Bronchial epithelial cell (primary cell): ENCODE measurements at places on chromosomes 7 and 10.

DNA sequence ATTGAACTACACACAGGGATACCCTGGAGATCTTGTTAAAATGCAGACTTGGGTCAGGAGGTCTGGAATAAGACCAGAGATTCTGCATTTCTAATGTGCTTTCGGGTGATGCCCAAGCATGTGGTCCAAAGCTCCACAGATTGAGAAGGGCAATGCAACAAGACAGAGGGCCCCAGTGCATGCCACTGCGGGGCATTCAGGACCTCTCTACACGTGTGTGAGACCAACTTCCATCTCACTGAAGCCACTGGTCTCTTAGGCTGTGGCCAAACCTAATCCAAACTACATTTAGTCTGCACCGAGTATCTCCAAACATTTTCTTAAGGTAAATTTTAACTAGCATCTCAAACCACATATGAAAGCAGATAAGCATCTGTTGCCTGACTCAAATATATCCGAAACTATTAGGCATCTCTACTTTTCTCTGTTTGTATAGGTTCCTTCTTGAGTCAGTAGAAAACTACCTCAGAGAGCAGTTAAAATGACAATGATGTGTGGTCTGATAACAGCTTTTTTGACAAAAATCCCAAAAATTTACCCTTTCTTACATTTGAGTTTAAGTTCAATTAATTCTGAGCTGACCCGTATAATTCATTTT lies 107.5 kb downstream of the ELMO1 start:
- no peak for DNase-seq

GRCh38 chr10:1578392-1579140 lies 158.8 kb downstream of the ADARB2 start:
- no peak for DNase-seq

DNA sequence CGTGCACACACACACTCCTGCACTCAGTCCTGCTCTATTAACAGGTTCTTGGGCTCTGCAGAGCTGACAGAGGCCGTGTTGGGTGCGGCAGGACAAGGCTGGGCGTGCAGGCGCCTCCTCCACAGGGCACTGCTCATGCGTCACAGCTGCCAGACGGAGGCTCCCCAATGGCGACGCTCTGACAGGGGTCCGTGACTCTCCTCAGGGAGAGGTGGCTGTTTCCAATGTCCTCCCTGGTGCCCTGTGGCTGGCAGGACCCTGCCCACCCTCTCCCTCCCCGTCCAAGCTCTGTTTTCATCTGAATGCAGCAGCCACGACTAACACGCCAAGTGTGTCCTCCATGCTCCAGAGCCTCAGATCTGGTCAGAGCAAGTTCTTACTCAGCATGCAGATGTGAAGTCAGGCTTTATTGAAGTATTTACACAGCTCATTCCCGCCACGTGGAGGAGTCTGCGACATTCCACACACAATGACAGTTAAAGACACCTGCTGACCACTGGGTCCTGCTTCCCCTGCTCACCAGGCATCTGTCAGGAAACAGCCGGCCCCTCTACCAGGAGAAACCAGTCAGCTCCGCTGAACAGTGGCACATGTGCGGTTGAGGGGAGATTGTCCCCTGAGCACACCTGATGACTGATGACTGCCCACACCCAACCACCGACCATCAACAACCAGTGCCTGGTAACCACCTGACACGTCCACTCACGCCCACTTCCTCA lies 116.7 kb downstream of the VIPR2 start:
- peak; percentile 69 for DNase-seq

DNA sequence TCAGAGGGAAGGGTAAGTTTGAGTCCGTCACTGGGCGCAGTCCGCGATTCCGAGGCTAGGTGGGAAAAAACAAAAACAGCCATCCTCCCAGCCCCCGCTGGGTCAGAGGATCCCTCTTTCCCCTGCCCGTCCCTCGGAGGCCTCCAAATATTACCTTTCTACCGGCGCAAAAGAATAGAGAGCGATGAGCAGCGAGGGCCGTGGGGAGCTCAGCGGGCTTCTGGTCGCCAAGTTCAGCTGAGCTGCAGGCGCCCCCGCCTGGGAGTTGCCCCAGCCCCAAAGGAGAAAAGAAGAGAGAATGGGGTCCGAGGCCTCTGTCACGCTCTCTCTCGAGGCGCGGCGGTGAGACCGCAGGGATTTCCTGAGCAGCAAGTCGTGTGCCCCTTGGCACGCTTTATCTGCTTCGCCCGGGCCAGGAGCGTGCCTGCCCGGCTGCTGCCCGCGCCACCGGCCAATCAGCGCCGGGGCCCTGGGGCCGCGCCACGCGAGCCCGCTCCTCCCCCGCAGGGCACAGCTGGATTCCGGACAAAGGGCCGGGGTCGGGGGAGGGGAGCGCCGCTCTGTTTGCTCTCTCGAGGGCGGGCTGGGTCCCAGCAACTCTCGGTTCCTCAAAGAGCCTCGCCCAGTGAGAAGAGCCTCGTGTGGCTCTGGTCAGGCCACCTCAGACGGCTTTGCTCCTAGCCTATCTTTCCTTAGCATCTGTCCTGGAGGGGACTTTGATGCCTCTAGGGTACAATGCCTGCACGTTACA lies at the start of gene NEUROG3:
TSS of gene NEUROG3 (minus strand) at position 367 of the 751 bp plus-strand sequence. CDS start 379 bp downstream, outside the sequence.
- no peak for DNase-seq

GRCh38 chr10:79492256-79492655 lies 20.1 kb upstream of the EIF5AL1 start:
- no peak for DNase-seq

DNA sequence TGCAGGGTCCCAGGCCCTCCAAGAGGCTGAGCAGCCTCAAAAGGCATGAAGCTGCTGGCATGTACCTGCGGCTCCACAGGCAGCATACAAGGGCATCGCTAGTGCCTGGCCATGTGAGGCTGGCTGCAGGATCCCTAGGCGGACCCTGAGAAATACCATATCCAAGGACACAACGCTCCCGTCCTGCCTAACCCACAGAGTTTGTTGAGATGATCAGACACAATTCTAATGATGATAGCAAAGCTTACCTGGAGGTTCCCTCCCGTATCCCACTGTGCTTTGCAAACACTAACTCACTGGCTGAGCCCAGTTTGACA lies 17.3 kb downstream of the CLRN3 start:
- no peak for DNase-seq

DNA sequence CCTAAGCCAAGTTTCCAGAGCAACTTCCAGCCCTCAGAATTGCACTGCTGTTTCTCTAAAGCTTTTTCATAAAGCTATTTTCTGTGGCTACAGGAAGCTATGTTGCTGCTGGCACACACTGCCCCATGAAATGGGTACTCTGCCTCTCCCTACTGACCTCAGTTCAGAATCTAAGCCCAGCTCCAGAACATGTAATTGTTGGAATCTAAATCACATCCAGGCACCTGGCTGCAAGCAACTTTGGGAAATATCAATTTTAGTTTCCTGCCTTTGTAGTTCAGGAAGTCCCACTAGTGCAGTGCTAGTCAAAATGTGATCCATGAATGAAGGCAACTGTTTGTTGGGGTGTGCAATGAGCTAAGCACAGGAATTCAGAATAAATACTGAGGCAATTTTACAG lies 226.2 kb downstream of the THSD7A start:
- no peak for DNase-seq

DNA sequence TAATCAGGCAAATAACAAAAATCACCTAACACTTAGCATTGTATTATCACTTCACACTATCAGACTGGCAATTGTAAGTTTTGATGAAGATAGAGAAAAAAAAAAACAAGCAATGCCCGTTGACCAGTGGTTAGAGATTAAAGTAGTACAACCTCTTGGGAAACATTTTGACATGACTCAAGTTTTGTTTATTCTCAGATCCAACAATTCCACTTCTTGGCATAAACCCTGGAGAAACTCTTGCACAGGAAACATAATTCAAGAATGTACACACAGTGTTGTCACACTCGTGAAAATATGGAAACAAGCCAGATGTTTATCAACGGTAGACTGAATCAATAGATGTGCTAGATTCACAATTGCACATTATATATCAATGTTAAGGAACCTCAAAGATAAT lies 37.2 kb downstream of the FRMD4A start:
- DNase-seq, result peak; percentile 2

DNA sequence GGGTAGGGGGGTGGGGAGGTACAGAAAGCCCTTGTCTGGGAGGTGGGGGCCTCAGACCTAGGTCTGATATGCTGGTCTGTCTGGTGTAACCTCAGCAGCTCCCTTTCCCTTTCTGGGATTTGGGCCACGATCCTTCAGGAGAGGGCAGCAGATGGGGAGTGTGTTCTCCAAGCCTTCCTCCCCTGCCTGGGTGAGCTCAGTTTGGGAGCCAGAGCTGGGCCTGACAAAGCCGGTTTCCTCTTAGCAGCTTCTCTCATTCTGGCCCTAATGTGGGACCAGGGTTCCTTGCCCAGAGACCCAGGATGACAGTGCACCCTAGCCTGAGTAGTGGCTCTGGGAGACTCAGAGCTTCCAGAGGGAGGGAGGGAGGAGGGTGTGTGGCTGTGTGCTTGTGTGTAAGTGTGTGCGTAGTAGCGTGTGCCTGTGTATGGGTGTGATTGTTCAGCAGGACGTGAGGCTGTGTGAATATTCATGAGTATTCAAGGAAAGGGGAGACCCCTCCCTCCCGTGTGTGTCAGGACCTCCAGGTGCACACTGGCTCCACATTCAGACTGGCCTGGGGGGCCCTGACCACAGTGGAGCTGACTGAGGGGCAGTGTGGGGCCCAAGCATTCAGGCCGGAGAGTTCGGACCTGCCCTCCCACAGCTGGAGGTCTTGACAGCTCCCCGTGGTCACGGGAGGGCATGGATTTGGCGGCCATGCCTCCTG lies 96.5 kb downstream of the ZMIZ1 start:
- DNase-seq, result no peak

GRCh38 chr7:35416568-35416967 lies 162.7 kb upstream of the TBX20 start:
- no peak for DNase-seq

DNA sequence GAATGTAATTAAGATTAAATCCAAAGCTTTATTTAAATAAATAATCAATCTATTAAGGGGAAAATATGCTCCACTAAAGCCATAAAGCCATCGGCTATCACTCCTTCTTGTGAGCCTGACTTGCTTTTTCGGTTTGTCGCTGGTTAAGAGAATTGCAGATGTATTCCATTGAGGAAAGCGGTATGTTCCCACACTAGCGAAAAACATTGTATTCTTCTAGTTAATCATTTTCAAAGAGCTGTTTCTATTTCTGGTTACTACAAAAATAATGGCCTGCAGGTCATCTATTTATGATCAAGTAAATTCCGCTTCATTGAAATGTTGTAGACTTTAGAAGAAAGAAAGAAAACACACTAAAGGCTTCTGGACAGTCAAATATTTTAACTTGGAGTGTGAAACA lies 173.4 kb downstream of the CACNB2 start:
- no peak for DNase-seq

DNA sequence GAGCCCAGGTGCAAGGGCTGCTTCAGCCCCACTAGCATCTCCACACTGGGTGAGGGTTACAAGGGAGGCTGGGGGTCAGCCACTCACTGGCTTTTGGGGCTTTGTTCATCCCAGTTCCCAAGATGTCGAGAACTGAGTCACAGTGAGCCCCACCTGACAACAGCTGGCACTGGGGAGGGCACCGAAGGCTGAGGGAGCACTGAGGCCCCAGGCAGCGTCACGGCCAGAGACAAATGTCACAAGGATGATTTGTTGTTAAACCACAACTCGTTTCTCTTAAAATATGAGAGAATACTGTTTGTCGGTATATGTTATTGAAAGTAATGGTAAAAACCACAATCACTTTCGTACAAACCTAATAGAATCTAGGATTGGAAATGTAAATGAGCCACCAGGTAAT lies 219.9 kb downstream of the CELF2 start:
- DNase-seq, result no peak

DNA sequence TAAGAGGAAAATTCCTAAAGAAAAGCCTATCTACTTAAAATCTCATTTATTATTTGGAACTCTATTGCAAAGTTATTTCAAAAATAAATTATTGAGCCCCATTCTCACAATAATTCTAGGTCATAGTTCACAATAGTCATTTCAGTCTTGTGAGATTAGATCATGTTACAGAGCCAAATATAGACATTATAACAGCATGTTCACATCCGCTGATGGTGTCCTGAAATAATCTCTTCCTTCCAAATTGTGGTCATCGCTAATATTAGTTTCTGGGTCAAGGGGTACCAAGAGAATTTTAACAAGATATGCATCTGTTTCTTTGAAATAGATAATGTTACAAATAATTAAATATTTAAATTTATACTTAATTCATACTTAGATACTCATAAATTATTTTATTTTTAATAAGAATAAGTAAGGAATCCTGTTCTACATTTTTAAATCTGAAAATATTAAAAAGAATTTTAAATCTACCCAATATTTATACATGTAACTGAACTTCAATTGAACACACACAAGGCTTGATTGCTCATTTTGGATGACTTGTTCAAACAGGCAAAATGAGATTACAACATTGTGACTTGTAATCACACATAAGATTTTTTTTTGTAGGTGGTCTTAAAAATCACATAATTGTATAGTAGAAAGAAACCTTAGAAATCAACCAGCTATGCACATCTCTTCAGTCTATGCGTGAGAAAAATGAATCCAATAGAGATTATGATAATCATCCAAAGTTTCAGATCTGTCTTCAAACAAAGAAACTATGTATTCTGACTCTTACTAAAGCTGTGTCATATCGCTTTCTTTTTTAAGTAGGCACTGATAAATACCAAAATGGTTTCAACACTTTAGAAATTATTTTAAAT lies 13.1 kb downstream of the GNAT3 start:
- DNase-seq, result peak; percentile 96

- no peak for DNase-seq
Observed at GRCh38 chr7:24737281-24737680, 20.0 kb downstream of the GSDME start.

DNA sequence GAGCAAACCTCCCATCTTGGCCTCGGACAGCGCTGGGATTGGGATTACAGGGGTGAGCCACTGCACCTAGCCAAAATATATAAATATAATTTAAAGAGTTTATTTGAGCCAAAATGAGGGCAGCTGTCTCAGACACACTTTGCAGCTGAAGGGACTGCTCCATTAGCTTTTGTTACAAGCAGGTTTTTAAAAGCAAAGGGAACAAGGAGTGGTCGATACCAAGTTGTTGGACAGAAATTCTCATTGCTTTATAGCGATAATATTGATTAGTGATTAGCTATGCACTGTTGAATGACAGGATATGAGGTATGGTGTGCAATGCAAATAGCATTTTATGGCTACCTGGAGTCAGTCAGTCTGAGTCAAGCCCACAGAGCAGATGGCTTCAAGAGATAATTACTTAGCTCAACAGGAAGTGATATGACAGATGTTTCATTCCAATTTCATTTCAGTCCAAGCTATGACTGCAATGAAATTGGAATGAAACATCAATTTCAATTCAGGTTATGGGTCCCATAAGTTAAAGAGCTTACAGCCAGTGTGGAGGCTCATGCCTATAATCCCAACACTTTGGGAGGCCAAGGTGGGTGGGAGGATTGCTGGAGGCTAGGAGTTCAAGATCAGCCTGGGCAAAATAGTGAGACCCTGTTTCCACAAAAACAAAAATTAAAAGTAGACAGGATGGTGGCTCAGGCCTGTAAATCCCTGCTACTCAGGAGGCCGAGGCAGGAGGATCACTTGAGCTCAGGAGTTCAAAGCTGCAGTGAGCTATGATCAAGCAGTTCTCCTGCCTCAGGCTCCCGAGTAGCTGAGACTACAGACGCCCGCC lies 23.1 kb downstream of the TYW1 start:
- DNase-seq, result peak; percentile 10

GRCh38 chr7:14521183-14521582 lies 381.4 kb downstream of the DGKB start:
- DNase-seq, result no peak

GRCh38 chr7:106840342-106840741 lies 24.7 kb upstream of the PIK3CG start:
- DNase-seq, result peak; percentile 7

- DNase-seq, result no peak
Observed at GRCh38 chr7:26995666-26996065, 100.1 kb downstream of the HOXA1 start.
